Bladder microvascular endothelial cell (primary cell): ENCODE measurements at places on chromosomes 1 and 21. TPM values are rescaled to one million over a fixed set of nuclear protein-coding genes. Genes with fewer than 3 reads are reported as not detected.

PADI3 gene
- not detected in 2 replicates for total RNA-seq

CR1L gene
- total RNA-seq = not detected in 2 replicates

SPATA1 gene
- 0.81 and 0.82 TPM in 2 replicates for total RNA-seq

PRCC gene
- 8.1 and 16.3 TPM in 2 replicates for total RNA-seq

OR2T35 gene
- total RNA-seq = not detected in 2 replicates

CTNNBIP1 gene
- total RNA-seq = 68.0 and 89.2 TPM in 2 replicates

OPRD1 gene
- under 0.01 TPM in 1 of 2 replicates, not detected in the other for total RNA-seq

S100A7A gene
- not detected in 2 replicates for total RNA-seq

RAB4A gene
- 9.9 and 21.1 TPM in 2 replicates for total RNA-seq

NKAIN1 gene
- total RNA-seq = 0.06 TPM in 1 of 2 replicates, not detected in the other

IL24 gene
- not detected in 2 replicates for total RNA-seq

DMRTA2 gene
- 0.06 TPM in 1 of 2 replicates, not detected in the other for total RNA-seq

STUM gene
- total RNA-seq = under 0.01 and 0.57 TPM in 2 replicates
